Inflammatory macrophage treated with lipopolysaccharide for 4 hours (primary cell): ENCODE measurements at places on chromosomes 2 and 18.

DNA sequence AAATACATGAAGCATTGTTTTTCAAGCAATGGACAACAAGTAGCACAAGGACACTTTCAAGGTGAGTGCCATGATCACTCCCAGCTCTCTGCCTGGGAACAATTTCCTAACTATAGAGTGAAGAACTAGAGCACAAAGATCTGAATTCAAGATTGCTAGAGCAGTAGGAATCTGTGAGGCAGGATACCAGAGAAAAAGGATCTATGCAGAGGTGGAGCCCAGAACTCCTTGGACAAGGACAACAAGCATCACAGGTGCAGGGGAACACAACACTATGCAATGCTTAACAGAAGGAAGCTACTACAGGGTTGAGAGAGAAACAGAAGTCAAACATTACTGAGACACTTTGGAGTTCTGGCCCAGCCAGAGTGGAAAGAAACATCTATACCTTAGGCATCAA is 24.7 kb downstream of the ATL2 start:
- DNase-seq = no peak

GRCh38 chr2:72934683-72935610 is 17.6 kb downstream of the EMX1 start:
- DNase-seq = peak; percentile 18

DNA sequence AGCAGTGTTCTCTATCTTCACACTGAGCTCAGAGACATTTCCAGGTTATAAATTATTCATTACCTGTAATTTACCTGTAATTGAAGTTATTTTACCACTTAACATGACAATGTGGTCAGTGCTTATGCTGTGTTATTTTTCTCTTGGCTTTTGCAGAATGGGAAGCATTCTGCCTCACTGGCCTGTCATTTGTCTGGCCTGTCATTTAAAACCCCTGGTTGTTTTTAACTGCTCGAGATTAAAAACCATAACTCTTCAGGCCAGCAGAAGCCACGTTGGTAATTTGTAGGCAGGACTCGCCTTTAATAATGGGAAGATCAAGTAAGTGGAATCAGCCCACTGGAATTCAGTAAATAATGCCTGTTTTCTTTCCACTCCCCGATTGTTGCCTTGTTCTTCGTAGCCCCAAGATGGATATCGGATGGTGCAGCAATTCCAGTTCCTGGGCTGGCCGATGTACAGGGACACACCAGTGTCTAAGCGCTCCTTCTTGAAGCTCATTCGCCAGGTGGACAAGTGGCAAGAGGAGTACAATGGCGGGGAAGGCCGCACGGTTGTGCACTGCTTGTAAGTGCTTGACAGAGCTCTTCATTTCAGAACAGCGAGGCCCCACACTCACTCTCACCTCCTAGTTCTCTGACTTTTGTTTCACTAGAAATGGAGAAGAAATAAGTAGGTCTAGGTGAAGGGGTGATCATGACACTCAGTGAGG is 222.4 kb upstream of the RAB12 start:
- no peak for DNase-seq

GRCh38 chr2:132256251-132256902 is 94.6 kb upstream of the ANKRD30BL start:
- no peak for DNase-seq

DNA sequence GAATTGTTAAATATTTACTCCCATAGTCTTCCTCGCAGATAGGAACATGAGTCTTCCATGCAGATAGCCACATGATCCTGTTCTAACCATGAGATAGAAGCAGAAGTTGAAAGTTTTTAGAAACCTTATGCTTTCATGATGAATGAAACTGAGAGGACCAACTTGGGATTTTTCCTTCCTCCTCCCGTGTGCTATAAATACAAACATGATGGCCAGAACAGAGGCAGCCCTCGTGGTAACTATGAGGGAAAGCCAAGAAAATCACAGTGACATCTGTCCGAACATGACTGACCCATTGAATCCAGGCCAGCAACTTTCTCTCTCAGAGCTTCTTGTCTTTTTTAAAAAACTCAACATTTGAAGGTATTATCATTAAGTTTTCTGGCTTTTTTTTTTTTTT is 78.5 kb downstream of the ACAA2 start:
- peak; percentile 18 for DNase-seq

DNA sequence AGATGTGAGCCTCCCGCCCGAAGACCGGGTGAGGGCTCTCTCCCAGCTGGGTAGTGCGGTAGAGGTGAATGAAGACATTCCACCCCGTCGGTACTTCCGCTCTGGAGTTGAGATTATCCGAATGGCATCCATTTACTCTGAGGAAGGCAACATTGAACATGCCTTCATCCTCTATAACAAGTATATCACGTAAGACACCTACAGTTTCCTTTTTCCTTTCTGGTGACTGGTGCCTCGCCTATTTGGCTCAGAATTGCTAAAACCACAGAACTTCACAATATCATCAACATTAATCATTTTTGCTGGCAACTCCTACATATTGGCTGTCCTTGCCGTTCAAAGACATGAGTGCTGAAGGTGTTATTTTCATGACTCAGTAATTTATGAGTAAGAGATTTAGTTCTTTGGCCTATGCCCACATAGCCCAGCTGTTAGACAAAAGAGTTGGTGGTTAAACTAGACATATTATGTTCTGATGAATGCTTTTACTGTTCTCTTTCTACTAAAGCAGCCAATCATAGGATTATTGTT is 2.2 kb downstream of the STAMBP start:
- peak; percentile 78 for DNase-seq

DNA sequence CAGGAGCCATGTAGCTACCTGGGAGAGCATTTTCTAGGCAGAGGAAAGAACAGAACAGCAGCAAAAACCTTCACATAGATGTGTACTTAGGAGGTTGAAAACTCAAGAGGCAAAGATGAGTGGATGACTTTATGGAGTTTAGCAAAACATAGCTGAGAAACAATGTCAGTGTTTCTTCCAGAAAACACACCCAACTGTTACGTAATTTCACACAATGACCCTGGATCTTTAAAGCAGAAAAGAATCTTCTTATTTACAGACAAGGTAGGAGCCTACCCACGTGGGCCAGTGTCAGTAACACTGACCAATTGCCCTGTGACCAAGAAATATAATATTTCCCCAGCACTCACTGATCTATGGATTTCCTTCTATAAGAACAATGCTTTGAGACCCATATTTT is 254.6 kb downstream of the CDH20 start:
- DNase-seq = no peak

GRCh38 chr2:120906914-120907313 is 171.2 kb downstream of the GLI2 start:
- DNase-seq = no peak

DNA sequence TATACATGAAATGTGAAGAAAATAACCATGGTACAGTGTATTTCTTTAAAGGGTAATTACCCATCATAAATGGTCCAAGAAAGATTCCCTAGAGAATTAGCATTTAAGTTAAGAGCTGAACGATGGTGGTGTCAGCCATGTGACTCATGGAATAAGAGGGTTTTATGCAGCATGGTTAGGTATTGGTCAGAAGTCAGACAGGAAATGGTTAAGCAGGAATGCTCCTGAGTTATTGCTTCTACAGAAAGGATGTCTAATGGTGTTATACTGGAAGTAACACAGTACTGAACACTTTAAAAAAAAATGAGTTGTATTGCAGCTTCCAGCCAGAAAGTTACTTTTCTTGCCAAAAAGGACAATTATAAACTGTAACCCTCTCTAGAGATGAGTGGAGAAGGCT is 72.7 kb upstream of the UBE2E3 start:
- DNase-seq = no peak

DNA sequence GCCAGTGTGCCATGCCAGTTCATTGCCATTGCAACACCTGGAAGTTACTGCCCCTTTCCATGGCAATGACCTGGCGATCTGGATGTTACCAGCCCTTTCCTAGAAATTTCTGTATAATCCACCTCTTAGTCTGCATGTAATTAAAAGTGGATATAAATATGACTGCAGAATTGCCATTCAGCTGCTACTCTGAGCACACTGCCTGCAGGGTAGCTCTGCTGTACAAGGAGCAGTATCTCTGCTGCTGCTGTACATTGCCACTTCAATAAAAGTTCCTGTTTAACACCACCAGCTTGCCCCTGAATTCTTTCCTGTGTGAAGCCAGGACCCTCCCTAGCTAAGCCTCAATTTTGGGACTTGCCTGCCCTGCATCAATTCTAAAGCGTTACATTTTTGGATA is 17.4 kb upstream of the GULP1 start:
- DNase-seq = no peak

GRCh38 chr18:31617031-31617717 is 25.5 kb downstream of the TTR start:
- DNase-seq = no peak

DNA sequence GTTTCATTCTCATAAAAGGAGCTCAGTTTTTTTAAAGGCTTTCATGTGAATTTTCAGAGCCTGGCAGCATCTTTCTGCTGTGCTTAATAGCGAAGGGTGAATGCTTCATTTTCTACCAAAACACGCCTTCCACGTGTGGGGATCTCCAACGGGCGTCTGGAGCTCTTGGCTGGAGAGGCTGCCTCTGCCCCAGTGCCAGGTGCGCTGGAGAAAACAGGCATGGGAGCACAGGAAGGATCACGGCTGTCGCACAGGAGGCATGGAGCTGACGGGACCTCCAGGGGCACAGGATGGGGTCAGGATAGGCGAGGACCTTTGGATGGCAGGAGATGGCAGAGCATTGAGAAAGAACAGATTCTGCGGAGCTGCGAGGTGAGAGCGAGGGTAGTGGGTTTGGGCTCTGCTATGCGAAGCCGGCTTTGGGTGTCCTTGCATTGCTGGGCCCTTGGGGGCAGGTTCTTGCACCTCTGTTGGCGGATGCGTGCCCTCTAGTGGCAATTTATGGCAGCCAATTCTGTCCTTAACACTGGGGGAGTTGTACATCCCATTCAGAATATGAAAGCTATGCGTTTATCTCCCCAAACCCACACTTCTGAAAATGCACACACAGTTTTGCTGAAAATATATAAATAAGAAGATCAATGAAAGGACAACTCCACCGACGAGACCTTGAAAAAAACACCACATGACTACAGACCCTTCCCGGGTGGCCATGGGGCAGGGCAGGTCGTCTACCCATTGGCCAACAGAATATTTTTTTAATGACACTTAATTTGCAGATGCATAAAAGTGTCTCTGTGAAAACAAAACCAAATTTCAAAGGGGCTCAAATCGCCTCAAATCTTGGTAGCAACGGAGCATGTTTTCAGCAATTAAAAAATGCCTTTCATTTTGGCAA is 90.4 kb upstream of the SLC35G4 start:
- peak; percentile 45 for DNase-seq

DNA sequence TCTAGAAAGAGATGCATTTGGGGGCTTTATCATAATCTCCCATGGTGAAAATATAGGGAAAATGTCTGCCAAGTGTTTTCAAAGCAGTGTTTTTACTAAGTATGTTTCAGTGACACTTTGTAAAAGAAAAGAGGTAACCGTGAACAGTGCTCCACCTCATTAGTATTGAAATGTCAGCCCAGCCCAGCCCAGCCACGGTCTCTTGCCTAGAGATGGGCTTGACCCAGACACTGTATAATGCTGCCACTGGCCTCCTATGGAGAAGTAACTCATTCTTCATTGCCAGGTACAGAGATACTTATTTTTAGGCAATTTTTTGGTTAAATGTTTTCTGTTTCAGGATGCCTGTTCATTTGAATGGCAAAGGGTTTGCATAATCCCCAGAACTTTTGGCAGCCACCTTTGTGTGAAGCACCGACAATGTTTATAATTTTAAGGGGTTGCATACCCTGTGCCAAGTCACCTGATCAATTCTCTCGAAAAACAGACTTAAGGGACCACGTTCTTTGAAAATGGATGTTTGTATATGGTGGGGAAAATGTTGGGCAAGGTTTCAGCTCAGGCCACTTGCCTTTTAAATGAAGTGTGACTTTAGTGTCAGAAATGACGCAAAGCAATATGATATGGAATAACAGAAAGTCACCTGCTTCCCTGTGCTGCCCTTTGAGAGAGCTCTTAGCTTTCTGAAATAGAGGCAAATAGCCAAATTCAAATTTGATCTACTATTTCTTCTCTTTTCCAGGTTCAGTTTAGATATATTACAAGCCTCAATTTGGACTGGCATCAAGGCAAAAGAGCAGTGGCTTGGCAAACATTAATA is 314.5 kb upstream of the RGPD4 start:
- DNase-seq = no peak

- no peak for DNase-seq
Measured at GRCh38 chr2:20617081-20617575, 33.8 kb downstream of the HS1BP3 start.

GRCh38 chr18:23835091-23835490 is 145.8 kb downstream of the LAMA3 start:
- DNase-seq = peak; percentile 91
